ENCODE measurements at places on chromosomes 7 and 10.
A peak's percentile ranks its signal among the peaks of the same experiment; 100 is the strongest.

DNA sequence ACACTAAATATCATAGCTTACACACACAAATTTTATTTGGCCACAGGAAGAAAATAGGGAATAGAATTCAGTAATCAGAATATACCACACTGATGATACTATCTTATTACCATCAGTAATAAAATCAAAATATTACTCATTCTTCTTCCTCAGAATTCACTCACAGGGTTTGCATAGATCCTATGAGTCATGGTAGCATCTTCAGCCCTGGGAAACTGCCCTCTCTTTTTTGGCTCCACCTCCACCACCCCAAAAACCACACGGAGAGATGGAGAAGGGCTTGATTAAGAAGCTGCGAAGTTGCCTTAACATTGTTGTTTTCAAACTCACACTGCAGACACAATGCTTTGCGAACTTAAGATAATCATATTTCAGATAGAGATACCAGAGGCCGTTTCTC lies 154.1 kb upstream of the AHR start:
- no peak for DNase-seq

DNA sequence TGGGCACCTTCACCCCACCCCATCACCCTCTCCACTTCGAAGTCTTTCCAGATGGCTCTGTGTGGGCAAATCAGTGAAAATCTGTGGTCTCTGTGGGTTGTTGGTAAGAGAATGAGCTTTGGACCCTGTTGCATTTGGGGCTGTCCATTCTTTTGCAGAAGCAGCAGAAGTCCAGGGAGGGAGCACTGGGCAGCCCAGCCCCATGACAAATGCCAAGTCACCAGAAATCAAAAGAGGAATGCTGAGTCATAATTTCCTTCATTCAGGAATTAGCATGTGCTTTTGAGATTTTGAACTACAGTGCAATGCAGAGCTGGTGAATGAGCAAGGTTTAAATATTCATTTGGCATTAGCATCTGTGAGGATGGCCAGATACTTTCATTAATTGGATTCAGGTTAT lies 556.2 kb downstream of the LRMDA start:
- DNase-seq: no peak

DNA sequence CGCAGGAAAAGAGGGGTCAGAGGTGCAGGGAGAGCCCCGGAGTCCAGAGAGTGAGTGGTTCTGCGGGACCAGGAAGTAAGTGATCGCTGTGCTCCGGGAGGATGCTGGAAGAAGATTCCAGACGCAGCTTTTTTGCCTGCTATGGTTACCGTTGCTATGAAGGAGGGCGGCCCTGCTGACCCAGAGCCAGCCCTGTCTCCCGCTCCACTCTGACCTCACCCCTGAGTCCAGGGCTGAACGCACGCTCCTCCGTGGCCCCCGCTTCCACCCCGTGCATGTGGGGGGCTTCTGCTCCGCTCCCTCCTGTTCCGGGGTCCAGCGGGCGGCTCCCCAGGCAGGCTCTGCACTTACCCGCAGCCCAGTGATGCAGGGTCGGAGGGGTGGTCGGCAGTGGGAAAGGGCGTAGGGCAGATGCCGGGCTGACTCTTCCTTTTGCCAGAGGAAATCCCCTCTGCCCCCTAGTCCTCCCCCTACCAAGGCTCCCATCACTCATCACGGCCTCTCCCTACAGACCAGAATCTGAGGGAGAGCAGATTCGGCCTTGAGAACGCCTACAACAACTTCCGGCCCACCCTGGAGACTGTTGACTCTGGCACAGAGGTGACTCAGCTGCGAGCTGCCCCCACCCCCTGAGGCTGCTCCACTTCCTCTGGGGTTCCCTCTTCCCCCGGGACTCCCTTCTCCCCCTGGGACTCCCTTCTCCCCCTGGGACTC lies 2.7 kb upstream of the MUC17 start:
- DNase-seq: peak; percentile 43

- DNase-seq: no peak
Observed at GRCh38 chr7:81768951-81769778, 682 bp downstream of the HGF start.

- no peak for DNase-seq
Observed at GRCh38 chr10:107480781-107481180, 316.3 kb upstream of the SORCS1 start.

DNA sequence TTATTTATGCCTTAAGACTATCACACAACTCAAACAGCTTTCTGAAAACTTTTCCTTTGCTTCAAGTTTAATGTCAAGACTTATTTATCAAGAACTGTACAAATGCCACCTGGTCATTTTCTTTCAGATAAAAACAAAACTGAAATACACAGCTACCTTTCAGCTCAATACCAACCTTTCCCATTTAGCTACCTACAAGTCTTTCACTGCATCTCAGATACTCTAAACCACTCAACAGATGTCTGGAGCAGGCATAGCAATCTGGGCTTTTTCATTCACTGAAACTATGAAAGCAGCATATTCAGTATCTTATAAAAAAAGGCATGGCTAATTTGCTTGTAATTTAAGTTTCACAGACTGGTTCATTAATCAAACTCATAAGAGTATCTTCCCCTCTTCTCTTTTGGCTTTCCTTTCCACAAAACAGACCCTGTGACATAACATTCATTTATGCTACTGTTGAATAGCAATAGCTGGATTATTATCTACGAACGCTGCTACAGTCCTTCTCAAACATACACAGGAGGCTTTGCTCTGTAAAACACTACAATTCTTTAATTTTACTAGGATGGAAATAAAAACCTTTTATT lies 8.2 kb downstream of the TRA2A start:
- no peak for DNase-seq

- no peak for DNase-seq
Observed at GRCh38 chr10:79505829-79506228, 6.5 kb upstream of the EIF5AL1 start.

DNA sequence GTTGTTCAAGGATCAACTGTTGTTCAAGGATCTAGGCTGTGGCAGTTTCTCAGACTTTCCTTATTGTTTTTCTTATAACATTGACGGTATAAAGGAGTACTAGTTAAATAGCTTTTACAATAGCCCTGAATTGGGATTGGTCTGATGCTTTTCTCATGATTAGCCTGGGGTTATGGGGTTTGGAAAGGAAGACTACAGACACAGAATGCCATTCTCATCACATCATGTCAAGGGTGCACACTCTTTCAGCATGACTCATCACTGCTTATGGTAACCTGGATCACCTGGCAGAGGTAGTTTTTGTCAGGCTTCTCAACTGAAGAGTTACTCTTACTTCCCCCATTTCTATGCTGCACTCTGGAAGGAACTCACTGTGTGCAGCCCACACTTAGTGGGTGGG lies 194.2 kb upstream of the NPSR1 start:
- no peak for DNase-seq

DNA sequence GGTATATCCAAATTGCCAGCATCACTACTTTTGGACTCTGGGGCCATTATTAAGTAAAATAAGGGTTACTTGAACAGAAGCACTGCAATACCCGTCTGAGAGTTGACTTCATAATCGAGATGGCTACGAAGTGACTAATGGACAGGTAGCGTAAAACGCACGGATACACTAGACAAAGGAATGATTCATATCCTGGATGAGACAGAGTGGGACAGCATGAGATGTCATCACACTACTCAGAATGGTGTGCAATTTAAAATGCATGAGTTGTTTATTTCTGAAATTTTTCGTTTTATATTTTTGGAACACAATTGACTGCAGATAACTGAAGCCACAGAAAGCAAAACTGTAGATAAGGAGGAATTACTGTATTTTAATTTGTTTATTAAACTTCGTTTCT lies 421.5 kb upstream of the LRGUK start:
- no peak for DNase-seq

All from activated B cell treated with CpG ODN at 0.5 μM for 24 hours (primary cell).